ENCODE measurements at places on chromosomes 6 and 20.

DNA sequence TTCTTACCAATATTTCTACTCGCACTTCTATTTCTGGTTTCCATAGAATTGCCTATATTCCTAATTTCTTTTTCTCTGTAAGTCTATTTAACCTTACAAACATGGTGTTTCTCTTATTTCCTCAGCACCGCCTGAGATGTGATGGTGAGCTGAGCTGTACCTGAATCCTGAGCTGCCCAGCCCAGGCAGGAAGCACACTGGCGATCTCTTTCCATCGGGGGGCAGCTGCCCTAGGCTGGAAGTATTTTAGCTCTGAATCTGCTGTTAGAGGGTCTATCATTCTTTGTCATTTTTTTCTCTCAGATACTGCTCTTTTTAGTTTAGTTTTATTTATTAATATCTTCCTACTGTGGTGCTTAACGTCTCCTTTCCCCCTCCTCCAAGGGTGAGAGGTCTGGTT lies 173.4 kb upstream of the SLC35B3 start:
- DNase-seq: no peak

GRCh38 chr6:51842804-51843378 lies 244.5 kb downstream of the PKHD1 start:
- DNase-seq: peak; percentile 63

DNA sequence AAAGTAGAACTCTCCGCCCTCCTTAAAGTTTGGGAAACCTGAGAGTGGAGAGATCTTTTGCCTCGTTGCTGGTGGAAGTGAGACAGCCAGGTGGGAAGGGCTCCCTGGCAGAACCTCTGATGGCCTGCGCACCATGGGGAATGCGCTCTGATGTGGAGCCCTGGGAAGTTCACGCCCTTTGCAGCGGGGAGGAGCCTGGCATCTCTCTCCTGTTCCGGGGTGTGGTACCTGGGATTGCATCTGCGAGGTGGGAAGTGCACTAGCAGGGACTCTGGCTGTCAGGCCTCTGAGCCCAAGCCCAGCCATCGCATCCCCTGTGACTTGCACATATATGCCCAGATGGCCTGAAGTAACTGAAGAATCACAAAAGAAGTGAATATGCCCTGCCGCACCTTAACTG lies 159.8 kb downstream of the AKAP7 start:
- DNase-seq: no peak

GRCh38 chr20:10113746-10114145 lies 79.0 kb downstream of the ANKEF1 start:
- DNase-seq: no peak

DNA sequence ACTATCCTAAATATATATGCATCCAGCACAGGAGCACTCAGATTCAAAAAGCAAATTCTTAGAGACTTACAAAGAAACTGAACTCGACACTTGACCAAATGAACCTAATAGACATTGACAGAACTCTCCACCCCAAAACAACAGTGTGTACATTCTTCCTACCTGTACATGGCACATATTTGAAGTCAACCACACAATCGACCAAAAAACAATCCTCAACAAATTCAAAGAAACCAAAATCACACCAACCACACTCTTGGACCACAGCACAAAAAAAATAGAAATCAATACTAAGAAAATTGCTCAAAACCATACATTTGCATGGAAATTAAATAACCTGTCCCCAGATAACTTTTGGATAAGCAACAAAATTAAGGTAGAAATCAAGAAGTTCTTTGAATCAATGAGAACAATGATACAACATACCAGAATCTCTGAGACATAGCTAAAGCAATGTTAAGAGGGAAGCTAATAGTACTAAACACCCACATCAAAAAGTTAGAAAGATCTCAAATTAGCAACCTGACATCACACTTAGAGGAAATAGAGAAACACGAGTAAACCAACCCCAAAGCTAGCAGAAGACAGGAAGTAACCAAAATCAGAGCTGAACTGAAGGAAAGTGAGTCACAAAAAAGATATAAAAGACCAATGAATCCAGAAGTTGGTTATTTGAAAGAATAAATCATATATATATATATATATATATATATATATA lies 12.5 kb upstream of the TREM1 start:
- no peak for DNase-seq

GRCh38 chr6:4615891-4616290 lies 160.3 kb upstream of the CDYL start:
- no peak for DNase-seq

- peak; percentile 65 for DNase-seq
Observed at GRCh38 chr20:61886721-61887595, 178.7 kb downstream of the TAF4 start.

DNA sequence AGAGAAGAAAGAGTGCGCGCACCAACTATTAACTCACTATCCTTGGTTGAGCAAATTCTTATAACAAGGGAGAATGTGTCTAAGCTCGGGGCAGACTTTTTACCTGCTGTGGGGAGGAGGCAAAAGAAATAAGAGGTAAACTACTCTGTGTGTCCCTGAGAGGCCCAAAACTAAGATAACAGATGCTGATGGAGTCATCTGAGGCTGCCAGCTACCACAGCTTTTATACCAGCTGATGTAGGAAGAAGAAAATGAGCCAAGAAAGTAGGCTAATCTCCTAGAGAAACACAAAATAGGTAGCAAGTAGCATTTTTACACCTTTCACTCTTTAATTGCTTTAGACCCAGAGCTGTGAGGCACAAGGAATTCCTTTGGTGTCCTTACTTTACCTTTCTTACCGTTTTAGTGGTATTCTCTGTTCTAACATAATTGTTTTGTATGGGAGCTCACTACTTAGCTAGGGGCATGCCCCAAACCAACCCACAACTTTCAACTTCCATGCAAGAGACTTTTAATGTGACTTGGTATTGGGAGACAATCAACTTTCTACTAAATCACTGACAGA lies 27.8 kb upstream of the PIM1 start:
- no peak for DNase-seq

GRCh38 chr6:722077-722524 lies 29.2 kb upstream of the EXOC2 start:
- DNase-seq: peak; percentile 81

DNA sequence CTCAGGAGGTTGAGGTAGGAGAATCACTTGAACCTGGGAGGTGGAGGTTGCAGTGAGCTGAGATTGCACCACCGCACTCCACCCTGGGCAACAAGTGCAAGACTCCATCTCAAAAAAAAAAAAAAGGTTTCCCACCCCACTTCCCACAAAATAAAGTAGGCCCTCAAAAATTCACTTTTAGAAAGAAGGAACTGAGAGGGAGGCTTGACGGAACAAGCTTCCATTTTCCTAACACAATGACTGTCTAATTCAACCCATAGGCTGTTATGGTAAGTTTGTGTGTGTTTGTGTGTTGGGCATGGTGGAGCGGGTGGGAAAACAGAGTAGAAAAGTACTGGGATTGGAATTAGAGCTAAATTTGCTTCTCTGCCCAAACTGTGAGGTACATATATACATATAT lies 98.4 kb upstream of the MAN1A1 start:
- no peak for DNase-seq

DNA sequence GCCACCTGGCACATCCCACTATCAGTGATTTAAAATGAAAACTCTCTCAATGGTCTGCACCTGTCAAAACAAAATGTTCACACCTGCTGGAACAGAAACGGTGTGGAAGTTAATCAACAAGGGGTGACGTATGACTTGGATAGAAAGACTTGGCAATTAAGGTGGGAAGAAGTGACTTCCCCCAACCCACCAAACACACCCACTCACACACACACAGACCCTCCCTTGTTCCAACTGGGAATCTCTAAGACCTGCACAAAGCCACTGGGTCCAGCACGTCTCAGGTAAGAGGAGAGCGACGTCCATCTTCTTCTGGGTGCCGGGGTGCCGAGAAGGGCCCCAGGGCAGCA lies 25.1 kb upstream of the TCFL5 start:
- no peak for DNase-seq

DNA sequence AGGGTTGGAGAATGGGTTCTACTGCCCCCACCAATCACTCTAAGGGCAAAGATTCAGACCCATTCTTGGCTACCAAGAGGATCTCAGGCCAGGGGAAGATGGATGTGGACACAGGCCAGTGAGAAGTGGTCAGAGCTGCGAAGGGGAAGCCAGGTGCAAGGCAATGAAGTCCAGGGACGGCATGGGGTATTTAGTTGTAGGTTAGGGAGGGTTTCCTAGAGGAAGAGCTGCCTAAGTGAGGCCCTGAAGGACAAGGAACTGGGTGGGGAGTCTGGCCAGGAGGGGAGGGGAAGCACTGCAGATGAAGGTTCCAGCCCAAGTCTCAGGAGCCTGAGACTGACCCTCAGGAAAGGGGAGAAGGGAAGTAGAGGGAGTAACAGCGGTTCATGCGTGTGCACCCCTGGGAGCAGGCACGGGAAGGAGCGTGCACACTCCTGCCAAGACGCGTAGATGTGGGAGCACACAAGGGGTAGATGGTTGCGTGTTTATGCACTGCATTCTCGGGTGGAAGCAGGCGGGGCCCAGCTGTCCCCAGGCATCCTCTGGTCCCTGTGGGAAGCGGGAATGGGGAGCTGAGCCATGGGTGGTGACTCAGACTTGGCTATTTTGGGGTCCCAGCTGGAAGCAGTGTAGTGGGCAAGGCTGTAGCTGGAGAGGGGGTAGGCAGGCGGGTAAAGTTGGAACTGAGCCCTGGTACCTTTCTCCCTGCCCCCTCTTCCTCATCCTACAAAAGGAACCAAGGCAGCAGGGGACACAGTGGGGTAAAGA lies 3.3 kb downstream of the ACTL10 start:
- DNase-seq: no peak

GRCh38 chr6:69423785-69424184 lies 373.0 kb downstream of the LMBRD1 start:
- DNase-seq: no peak

- DNase-seq: no peak
Observed at GRCh38 chr6:35082046-35082732, 59.0 kb downstream of the TCP11 start.

GRCh38 chr20:8842525-8842924 lies 226.4 kb upstream of the PLCB4 start:
- DNase-seq: no peak

DNA sequence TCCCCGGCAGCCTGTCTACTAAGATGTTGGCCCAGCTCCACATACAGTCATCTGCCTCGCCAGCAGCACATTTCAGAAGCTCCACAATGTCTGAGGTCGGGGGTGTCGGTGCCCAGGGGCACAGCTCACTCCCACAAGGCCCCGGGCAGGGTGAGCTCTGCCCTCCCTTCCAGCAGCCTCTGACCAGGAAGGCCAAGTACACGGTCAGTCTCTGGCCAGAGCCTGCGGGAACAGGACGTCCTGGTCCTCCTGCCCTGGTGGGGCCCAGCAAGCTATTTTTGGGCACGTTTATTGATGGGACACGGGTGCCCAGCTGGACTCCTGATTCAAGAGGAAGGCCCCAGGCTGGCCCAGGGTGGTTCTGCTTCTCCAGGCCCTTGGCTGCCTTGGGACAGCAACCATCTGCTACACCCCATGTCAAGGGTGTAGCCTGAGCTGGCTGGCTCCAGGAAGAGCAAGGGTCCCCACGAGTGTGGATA lies 114.9 kb upstream of the PTPN1 start:
- peak; percentile 34 for DNase-seq

GRCh38 chr20:49099011-49099410 lies 52.9 kb downstream of the CSE1L start:
- DNase-seq: no peak

- no peak for DNase-seq
Observed at GRCh38 chr20:50798650-50799049, 3.8 kb downstream of the BCAS4 start.

GRCh38 chr20:9635750-9636149 lies 121.4 kb downstream of the LAMP5 start:
- no peak for DNase-seq

DNA sequence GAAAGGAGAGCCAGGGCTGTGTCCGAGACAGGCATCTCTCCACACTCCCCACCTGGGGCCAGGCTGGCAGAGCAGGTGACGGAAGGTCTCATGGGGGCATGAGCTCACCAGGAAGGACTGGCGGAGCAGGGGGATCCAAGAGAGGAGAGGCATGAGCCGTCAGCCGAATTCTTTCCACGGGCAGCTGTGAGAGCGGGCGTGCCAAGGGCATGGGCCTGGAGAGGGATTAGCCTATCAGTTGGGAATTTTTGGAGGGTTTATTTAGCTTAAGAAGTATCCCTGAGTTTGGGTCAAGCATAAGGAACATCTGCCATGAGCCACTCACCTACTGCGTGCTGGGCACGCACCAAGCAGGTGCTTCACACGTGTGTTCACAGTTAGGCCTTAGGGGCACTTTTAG lies 60.2 kb upstream of the ZNFX1 start:
- DNase-seq: no peak

DNA sequence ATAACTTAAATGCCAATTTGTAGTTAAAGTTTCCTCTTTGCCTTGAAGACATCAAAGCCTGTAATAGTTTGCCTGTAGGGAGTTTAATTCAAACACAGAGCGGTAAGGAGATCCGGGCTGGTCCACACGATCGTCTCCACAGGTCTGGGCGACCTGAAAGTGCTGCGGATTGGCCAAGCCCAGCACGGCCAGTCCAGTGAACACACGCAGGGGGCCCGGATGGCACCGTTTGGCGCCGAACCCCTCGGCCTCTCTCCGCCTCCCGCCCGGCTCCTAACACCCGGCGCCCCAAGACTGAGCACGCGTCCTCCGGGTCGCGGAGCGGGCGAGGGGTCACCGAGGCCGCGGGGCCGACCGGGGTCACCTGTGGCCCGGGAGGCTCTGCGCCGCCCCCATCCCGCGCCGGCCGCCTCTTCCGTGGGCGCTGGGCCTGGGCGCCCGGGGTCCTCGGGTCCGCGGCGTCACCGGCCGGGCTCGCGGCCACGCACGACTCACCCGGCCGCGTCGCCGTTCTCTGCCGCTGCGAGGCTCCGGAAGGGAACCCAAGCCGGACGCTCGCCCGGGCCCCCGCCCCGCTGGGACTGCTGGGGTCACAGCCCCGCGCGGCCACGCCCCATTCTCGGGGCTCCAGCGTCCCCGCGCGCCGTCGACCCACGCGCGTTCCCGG lies 481 bp downstream of the SERPINB6 start:
- peak; percentile 72 for DNase-seq

DNA sequence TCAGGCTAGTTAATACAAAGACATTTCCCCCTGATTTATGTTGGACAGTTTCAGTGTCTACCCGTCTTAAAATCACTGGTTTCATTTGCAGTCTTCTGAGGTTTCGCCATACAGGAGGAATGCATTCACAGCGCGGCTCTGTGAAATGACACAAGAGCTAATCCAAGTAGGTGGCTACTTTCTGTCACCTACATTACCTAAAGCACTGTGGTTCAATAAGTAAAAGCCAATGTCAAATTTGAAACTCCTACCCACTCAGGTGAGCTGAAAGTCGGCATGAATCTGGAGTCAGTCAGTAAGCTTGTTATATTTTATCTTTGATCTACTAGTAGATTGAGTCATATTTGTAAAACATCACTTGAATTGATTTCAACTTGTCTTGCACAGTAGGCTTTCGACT lies 370.8 kb downstream of the LAMA2 start:
- DNase-seq: no peak

- DNase-seq: no peak
Observed at GRCh38 chr6:25312703-25313102, 33.5 kb downstream of the CARMIL1 start.

DNA sequence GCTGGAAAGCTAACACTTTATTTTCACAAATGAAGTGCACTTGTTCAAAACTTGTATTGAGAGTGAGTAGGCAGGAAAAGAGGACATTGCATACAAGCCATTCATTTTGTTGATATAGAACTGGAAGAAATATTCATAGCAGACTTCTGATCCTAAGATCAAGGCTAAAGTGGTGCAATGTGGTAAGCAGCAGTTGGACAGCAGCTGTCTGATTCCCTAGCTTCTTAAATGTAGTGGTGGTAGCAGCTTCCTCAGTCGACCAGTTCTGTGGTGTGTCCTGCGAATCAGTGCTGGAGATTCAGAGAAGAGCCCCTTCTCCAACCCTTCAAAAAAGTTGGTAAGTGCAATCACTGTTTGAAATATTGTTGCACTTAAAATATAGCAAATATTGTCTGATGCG lies 281.7 kb upstream of the GJE1 start:
- DNase-seq: no peak

Measured in Ammon's horn (tissue), 1 donor.